ENCODE measurements at places on chromosomes 1 and 21. TPM values are rescaled to one million over a fixed set of nuclear protein-coding genes. Genes with fewer than 3 reads are reported as not detected.

Gene SEMA4A
- 9.8 TPM for total RNA-seq

- H3K27ac ChIP-seq = no peak overlapping the region
- H3K36me3 ChIP-seq = no peaks in the 10 kb centered on the region
- H3K27me3 ChIP-seq = peaks cover under 1% of the 10 kb centered on the region
- no peaks in the 10 kb centered on the region for H3K4me1 ChIP-seq
- no peak overlapping the region for H3K4me3 ChIP-seq
Measured at GRCh38 chr1:98340511-98340910, 321.0 kb upstream of the SNX7 start.

DNA sequence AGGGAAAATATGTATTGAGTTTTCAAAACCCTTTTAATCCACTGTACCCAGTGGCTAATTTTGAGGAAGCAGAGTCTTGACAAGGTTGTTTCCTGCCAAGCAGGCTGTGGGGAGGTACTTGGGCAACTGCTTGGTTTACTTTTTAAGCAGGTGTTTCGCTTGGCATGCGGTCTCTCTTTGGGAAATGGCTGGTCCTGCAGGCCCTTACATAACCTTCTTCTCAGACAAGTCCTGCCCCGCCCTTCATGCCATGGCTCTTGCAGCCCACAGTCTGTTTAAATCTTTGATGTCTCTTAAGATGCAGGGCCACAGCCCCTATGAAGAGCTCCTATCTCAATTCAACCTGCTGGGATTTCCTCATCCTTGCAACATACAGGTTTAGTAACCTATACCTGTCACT, 36.0 kb upstream of the ABCD3 start:
- H3K36me3 ChIP-seq = no peaks in the 10 kb centered on the region
- H3K4me3 ChIP-seq = no peak overlapping the region
- no peak overlapping the region for H3K27ac ChIP-seq
- H3K27me3 ChIP-seq = peaks cover 2% of the 10 kb centered on the region
- no peak for DNase-seq
- H3K4me1 ChIP-seq = peaks cover 16% of the 10 kb centered on the region

- H3K4me3 ChIP-seq = no peak overlapping the region
- H3K27ac ChIP-seq = no peak overlapping the region
- peaks cover 2% of the 10 kb centered on the region for H3K4me1 ChIP-seq
Measured at GRCh38 chr1:234628089-234628488, 18.1 kb upstream of the IRF2BP2 start.

GRCh38 chr1:70978623-70979022, 69.0 kb downstream of the PTGER3 start:
- H3K4me3 ChIP-seq = no peak overlapping the region
- H3K27me3 ChIP-seq = peaks cover 4% of the 10 kb centered on the region
- H3K36me3 ChIP-seq = no peaks in the 10 kb centered on the region

Gene PIGR
- total RNA-seq = not detected

DNA sequence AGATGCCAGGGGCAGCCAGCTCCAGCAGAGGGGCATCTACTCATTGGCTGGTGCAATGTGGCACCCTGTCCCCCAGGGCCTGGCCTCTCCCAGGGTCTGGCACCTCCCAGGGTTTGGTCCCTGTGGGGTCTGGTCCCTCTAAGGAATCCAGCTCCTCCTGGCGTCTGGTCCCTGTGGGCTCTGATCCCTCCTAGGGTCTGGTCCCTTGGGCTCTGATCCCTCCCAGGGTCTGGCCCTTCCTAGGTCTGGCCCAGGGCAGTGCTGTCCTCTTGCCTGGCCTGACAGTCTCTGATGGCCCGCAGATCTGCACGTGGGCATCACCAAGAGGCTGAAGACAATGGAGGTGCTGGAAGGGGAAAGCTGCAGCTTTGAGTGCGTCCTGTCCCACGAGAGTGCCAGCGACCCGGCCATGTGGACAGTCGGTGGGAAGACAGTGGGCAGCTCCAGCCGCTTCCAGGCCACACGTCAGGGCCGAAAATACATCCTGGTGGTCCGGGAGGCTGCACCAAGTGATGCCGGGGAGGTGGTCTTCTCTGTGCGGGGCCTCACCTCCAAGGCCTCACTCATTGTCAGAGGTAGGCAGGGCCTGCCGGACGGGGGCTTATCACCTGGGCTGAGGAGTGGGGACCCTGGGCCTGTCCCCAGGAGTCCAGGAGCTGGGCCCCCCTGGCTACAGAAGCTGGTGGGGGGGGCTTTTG, 73.9 kb downstream of the OBSCN start:
- no peaks in the 10 kb centered on the region for H3K36me3 ChIP-seq
- H3K27me3 ChIP-seq = no peaks in the 10 kb centered on the region
- H3K4me3 ChIP-seq = no peak overlapping the region
- H3K27ac ChIP-seq = no peak overlapping the region
- DNase-seq = no peak

DNA sequence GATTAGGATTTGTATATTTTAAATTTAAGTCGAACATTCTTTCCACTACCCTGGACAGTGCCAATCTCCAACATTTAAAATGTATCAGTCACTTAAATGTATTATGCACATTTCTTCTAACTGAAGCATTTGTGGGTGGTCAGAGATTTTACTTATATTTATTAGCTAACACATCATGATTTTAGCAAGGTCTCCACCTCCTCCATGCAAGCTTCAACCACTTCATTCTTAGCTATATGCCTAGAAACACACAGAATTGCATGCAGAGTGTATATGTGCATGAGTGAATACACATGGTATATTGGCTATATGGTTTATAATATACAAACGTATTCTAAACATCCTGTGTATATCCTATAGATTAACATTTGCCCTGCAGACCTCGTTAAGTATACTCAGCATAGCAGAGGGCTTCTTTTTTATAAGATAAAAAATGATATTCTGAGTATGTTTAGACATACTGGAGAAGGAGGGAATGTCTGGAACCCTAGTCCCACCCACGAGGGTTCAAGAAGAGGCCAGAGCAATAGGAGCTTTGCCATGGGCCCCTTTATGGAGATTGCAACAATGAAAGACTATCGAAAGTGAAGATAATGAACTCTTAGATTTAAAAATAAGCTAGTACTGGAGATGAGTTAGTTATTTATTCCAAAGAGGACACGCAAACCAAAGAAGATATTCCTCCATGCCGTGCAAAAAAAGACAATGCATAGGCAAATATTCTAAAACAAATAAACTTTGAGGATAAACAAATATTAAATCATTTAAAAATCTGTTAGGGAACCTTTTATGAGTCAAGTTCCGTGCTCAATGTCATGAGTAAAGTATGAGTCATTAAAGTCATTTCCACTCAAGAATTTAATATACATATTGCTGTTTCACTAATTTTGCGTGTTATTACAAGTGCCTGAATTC, 480.4 kb downstream of the SIPA1L2 start:
- H3K27ac ChIP-seq = no peak overlapping the region
- H3K4me3 ChIP-seq = no peak overlapping the region
- no peaks in the 10 kb centered on the region for H3K36me3 ChIP-seq
- no peaks in the 10 kb centered on the region for H3K4me1 ChIP-seq
- no peak for DNase-seq

Gene CATSPERE
- 1.1 TPM for total RNA-seq

Gene GUCA2B
- total RNA-seq = not detected

GRCh38 chr1:180927841-180928240, 15.1 kb downstream of the KIAA1614 start:
- H3K4me3 ChIP-seq = no peak overlapping the region
- H3K27me3 ChIP-seq = peaks cover 2% of the 10 kb centered on the region
- no peaks in the 10 kb centered on the region for H3K36me3 ChIP-seq
- no peaks in the 10 kb centered on the region for H3K4me1 ChIP-seq

Gene ACOT11
- total RNA-seq = 1.2 TPM

Gene CFAP57
- not detected for total RNA-seq

DNA sequence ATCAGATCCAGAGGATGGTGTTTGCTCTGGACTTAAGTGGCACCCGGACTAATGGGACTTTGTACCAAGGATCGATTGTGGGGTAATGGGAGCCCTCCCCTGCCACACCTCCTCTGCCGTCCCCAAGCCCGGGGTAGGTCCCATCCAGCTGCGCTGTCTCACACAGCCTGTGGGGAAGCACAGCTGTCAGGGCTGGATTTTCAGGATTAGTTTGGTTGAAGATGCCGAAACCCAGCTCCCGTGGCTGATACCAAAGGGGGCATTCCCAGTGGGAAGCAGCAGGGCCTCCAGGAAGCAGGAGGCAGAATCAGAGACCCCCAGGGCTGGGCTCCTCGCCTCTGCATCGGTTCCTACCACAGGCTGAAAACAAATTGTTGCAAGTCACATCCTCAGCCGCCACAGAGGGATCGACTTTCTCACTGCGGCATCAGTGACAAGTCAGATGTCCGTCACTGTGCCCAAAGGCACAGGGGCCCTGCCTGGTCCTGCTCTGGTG, 59.7 kb downstream of the MATN1 start:
- no peaks in the 10 kb centered on the region for H3K27me3 ChIP-seq
- no peak for DNase-seq
- no peaks in the 10 kb centered on the region for H3K4me1 ChIP-seq
- no peaks in the 10 kb centered on the region for H3K36me3 ChIP-seq
- H3K27ac ChIP-seq = no peak overlapping the region

- H3K36me3 ChIP-seq = no peaks in the 10 kb centered on the region
- no peak overlapping the region for H3K27ac ChIP-seq
- no peak overlapping the region for H3K4me3 ChIP-seq
- no peak for DNase-seq
Measured at GRCh38 chr1:67979532-67979931, 70.9 kb downstream of the DIRAS3 start.

DNA sequence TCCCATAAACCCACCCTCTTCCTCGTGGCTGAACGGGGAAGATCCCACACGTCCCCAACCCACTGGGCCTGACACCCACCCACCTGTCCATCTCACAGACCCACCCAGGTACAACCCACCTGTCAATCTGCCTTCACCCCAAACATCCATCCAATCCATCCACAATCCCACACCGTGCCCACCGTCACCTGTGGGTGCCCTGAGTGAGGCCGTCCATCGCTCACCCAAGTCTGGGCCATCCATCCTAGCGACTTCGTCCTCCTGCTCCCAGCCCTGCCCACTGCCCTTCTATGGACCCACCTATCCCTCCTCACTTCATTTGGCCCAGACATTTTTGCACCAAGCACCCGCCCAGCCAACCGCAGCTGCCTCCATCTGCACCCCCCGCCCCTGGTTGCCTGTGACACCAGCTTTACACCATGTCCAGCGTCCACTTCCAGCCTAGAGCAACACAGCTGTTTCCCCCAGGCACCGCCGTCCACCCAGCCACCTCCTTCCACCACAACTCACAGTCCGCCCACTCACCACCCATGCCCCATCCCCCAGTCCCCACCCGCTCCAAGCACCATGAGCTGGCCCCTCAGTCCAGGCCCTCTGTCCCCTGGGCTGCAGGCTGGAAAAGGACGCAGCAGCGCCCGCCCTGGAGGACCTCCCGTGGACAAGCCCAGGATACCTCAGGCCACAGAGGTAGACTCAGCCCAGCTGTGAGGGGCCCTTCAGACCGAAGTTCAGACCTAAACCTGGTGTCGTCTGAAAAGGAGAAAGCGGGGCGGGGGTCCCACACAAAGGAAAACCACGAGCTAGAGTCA, 7.7 kb downstream of the TTLL10 start:
- H3K27me3 ChIP-seq = peaks cover 14% of the 10 kb centered on the region
- H3K4me3 ChIP-seq = no peak overlapping the region
- no peak for DNase-seq
- peaks cover 4% of the 10 kb centered on the region for H3K4me1 ChIP-seq
- no peak overlapping the region for H3K27ac ChIP-seq

DNA sequence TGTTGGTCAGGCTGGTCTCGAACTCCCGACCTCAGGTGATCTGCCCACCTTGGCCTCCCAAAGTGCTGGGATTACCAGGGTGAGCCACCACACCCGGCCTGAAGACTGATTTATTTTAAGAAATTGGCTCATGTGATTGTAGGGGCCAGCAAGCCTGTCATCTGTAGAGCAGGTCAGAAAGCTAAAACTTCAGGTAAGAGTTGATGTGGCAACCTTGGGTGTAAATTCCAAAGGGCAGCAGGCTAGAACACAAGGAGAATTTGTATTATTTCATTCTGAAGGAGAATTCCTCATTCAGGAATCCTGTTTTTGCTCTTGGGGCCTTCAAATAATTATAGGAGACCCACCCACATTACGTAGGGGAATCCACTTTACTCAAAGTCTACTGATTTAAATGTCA, 728.7 kb downstream of the LTN1 start:
- H3K36me3 ChIP-seq = no peaks in the 10 kb centered on the region
- H3K4me3 ChIP-seq = no peak overlapping the region
- no peaks in the 10 kb centered on the region for H3K27me3 ChIP-seq
- no peaks in the 10 kb centered on the region for H3K4me1 ChIP-seq

GRCh38 chr1:21956720-21957552, 19.8 kb upstream of the HSPG2 start:
- DNase-seq = peak; percentile 49
- peak overlapping the region; percentile 86 for H3K27ac ChIP-seq
- peaks cover 26% of the 10 kb centered on the region for H3K4me1 ChIP-seq
- H3K27me3 ChIP-seq = no peaks in the 10 kb centered on the region

Gene ADSS2
- total RNA-seq = 52.5 TPM

Gene CD48
- 379 TPM for total RNA-seq

Gene IQGAP3
- total RNA-seq = 30.3 TPM

Gene UBE2U
- total RNA-seq = not detected

Gene SUSD4
- not detected for total RNA-seq

GRCh38 chr21:29175408-29176134, 45.1 kb downstream of the MAP3K7CL start:
- peaks cover 16% of the 10 kb centered on the region for H3K4me1 ChIP-seq
- no peak for DNase-seq
- H3K27ac ChIP-seq = no peak overlapping the region
- H3K4me3 ChIP-seq = no peak overlapping the region
- H3K36me3 ChIP-seq = peaks cover 22% of the 10 kb centered on the region

DNA sequence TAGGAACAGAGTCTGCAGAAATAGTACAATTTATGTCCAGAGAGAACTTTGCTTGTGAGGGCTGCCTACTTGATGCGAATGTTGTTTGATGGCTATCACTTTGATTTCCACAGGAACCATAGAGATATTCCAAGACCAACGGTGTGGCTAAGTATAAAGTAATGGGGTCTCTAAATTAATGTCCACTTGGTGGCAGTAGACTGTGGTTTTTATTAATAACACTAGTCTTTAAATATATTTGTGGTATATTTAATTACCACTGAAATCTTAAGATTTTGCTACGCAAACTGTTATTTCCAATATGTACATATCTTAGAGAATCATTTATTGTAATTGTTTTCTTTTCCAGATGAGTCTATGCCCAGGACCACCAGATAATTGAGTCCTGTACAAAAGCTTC, 647.9 kb downstream of the PLA2G4A start:
- no peak overlapping the region for H3K27ac ChIP-seq
- no peak overlapping the region for H3K4me3 ChIP-seq
- H3K27me3 ChIP-seq = no peaks in the 10 kb centered on the region
- H3K36me3 ChIP-seq = no peaks in the 10 kb centered on the region
- DNase-seq = no peak
